ENCODE measurements at places on chromosomes 13 and 19.
A peak's percentile ranks its signal among the peaks of the same experiment; 100 is the strongest.

DNA sequence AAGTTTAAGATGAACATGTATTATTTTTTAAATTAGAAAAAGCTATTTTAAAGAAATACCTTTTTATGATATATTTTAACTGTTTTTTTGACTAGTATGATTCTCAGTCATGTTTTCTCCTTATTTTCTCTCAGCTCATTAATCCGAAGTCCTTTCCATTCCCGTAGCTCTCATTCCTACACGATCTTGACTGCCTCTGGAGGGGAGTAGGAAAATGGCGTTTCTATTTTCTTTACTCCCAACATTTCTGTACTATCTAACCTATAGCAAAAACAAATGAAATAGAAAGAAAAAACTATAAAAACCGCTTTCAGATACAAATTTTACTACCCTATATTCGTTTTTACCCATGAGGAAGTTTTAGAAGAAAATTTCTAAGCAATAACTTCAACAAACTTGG, 343.8 kb downstream of the RBM26 start:
- no peaks in the 10 kb centered on the region for H3K4me1 ChIP-seq
- H3K27me3 ChIP-seq: no peaks in the 10 kb centered on the region
- no peak overlapping the region for H3K27ac ChIP-seq
- no peak for DNase-seq
- no peaks in the 10 kb centered on the region for H3K36me3 ChIP-seq

GRCh38 chr19:44741841-44742329, 6.6 kb upstream of the BCL3 start:
- H3K4me3 ChIP-seq: no peak overlapping the region
- H3K27me3 ChIP-seq: no peaks in the 10 kb centered on the region
- H3K4me1 ChIP-seq: peaks cover 24% of the 10 kb centered on the region
- DNase-seq: peak; percentile 99

DNA sequence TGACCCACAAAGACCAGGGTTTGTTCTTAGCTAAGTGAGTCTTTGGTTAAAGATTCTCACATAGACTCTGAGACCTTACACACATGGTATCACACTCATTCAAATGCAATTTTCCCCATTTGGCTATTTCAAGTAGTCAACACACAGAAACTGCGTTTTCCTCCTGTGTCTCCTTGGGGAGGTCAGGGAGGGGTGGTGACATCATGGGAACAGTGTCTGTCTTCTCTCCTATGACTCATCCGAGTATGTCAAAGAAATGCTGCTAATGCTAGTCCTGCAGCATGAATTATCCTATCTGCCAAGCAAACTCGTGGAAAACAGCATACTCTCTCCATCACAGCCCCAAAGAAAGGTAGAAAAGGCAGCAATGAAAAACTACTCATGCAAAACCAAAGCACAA, 100.2 kb downstream of the ENOX1 start:
- H3K4me3 ChIP-seq: no peak overlapping the region
- no peaks in the 10 kb centered on the region for H3K36me3 ChIP-seq
- no peaks in the 10 kb centered on the region for H3K4me1 ChIP-seq
- H3K27me3 ChIP-seq: no peaks in the 10 kb centered on the region
- no peak for DNase-seq

DNA sequence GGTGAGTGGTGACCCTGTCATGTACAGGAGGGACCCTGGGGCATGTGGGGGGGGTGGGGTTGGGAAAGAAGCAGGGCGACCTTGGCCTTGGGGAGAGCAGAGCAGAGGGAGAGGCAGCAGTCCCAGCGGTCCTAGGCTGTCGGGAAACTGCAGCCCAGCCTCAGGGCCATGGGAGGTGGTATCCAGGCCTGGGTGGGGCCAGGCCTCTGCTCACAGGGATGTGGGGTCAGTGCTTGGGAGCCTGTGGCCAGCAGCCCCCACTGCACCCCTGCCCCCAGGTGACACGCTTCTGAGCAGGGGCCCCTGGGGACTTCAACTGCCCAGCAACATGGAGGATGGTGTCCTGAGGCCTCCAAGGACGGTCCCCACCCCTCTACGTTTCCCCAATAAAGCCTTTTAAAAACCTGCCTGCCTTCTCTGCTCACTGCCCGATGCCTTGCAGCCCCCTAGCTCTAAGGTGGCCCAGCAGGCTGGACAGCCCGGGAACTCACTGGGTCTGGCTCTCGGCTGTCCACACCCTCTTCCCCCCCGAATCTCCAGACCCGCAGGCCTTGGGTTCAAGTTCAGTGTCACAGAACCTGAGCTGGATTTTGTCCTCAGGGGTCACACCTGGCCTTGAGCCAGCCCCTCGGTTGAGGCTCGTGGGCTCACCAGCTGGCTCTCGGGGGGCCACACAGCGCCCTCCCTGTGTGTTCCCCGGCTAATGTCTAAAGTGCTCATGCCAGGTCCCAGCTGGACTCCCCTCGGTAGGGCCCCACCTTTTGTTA, 6.9 kb downstream of the PNKP start:
- peaks cover 72% of the 10 kb centered on the region for H3K36me3 ChIP-seq
- peak overlapping the region; percentile 10 for H3K27ac ChIP-seq
- no peak overlapping the region for H3K4me3 ChIP-seq
- no peak for DNase-seq
- H3K4me1 ChIP-seq: peaks cover 3% of the 10 kb centered on the region
- H3K27me3 ChIP-seq: no peaks in the 10 kb centered on the region

DNA sequence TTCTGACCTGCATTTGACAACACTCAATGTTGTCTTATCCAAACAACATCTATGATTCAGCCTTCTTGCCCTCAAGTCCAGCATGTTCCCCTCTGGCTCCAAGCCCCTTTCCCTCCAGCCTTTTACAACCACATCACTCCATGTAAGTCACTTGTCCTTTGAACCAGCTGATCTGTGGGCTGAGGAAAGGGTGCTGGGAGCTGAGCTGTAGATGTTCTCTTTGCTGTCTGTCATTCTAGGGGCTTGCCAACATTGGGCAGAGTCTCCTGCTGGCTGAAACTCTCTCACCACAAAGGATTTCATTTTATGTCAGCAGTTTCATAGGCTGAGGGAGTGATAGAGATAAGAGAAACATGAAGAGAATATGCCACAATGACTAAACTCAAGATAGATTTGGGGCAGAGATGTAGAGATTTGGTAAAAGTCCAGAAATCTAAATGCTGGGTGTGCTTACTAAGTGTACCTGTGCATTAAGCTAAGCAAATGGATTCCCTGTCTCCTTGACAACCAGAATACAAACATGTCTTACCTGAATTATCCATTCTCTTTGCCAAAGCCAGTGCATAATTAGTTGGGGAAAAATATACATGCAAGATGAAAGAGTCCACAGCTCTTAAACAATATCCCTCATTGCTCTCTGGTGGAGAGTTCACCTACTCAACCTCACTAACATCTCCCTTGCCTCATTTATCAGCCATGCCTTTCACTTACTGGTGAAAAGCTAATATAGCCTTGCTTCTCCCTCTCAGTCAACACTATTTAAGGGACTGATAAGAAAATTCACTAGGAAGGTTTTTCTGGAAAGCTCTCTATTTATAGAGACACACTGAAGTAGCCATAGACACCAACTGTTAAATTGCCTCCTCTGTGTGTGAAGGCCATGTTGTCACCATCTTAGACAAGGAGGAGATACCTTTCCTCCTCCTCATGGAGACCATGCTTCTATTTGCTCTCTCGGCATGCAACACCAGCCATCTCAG, 175.5 kb upstream of the SERP2 start:
- H3K4me1 ChIP-seq: no peaks in the 10 kb centered on the region
- H3K36me3 ChIP-seq: no peaks in the 10 kb centered on the region
- no peak overlapping the region for H3K27ac ChIP-seq

DNA sequence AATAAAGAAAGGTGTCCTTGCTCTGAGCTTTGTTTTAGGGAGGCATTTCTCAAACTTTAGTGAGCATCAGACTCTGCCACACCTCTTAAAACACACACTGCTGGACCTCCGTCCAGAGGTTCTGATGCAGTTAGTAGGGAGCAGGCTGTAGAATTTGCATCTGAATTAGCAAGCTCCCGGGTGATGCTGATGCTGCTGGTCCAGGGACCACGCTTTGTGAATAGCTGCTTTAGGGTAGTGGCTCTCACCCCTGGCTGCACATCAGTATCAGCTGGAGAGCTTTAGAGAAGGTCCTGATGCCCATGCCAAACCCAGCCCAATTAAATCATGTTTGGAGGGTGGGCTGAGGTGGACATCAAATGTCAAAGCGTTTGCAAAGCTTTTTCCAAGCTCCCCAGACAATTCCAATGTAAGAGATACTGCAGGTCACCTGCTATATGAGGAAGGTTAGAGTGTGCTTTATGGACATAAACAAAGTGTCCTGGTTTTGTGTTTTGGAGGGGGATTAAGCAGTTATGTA, 3.6 kb downstream of the HTR2A start:
- H3K36me3 ChIP-seq: no peaks in the 10 kb centered on the region
- no peaks in the 10 kb centered on the region for H3K27me3 ChIP-seq
- no peaks in the 10 kb centered on the region for H3K4me1 ChIP-seq
